Activated T-helper 1 cell treated with anti-CD3 and anti-CD28 coated beads, Interleukin-2, amount 50 U/mL, for 16 hours (primary cell): ENCODE measurements at places on chromosomes 2 and 18.

DNA sequence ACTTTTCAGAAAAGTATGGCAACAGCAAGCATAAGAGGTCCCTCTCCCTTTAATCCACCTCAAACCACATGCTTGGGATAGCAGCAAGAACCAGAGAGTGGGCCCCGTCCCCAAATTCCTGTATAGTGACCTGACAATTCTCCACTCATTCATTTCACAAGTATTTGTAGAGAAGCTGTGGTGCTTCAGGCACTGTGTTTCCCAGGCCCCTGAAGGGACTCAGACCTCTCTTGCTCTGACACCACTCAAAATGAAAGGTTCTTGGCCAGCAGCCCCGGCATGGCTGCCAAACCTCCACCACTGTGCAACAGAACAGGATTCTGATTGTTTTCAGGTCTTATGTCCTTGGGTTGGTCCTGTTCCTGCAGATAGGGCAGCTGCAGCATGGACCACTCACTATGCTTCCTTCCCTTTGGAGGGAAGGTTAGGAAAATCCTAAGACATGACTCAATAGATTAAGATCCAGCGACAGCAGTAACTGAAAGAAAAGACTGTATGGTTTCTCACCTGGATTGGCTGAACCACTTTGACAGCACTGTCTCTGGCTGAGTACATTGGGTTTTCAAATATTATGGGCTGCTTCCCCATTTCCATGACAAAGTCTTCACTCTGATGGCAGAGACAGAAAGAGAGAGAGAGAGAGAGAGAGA is 67.6 kb downstream of the DHRS9 start:
- no peak for DNase-seq

GRCh38 chr18:27862041-27862682 is 314.8 kb downstream of the CDH2 start:
- no peak for DNase-seq

DNA sequence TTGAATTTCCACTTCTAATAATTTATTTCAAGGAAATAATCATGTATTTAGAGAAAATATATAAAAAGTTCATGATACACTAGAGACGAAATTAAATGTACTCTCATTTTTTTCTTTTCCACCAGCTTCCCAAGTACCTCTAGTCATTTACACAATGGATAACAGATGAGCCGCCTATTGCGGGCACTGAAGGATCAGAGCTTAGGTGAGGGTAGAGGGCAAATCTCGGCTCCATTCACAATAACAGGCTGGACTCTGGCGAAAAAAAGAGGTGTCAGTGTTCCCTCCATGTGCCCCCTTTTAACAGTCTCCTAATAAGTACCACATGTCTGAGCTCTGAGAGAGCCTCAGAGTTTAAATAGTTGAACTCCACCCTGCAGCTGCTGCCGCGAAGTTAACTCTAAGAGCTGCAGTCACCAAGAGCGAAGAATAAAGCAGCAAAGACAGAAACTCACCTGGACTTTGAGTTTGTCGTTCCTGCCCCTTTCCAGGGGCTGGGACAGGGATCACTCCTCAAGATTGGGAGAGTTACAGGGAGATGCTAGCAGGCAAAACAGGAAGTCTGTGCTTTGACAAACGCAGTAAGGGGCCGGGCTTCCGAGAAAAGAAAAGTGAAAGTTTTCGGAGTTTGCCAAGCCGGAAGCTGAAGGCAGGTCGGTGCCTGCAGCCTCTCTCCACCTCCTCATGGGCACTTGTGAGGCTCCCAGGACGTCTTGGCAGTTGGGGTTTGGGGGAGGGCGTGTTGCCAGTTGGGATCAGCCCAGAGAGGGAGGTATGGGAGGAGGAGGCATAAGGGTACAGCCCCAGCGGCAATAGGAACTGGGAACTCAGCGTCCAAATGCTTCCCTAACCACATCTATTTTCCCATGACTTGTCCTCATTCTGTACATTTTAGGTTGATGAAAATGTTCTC is at the start of gene SP110:
TSS of gene SP110 (minus strand) at position 566 of the 913 bp plus-strand sequence. CDS start 3,057 bp downstream, outside the sequence.
- peak; percentile 53 for DNase-seq

DNA sequence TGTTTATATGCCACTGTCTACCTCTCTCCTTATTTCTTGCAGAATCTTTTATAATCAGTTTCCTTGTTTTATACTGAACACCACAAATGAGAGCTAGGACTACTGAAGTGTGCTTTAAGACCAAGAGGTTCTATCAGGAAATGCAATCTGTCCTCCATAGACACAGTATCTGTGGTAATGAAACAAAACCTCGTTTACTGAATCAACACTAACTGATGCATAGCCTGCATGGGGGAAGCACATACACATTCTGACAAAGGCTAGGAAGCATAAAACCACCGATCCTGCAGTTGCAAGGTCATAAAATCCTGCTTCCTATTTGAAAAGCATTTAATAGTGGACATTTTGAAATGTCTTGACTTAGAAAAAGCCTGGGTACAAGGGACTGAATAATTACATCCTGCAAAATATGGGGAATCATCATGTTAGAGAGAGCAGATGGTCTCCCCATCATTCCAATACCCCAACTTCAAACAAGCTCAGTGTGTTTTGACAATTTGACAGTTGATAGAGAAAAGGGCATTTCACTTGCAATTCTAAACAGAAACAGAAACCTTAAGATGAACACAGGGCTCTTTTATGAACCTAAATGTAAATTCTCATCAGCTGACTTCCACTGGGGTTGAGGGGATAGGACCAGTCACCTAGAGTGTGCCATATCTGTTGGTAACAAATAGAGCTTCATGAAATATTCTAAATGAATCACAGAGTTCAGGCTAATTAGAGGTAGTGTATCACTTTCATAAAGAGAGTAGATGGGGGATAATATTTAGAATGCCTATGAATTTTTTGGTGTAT is 1845.6 kb upstream of the PIK3C3 start:
- no peak for DNase-seq

DNA sequence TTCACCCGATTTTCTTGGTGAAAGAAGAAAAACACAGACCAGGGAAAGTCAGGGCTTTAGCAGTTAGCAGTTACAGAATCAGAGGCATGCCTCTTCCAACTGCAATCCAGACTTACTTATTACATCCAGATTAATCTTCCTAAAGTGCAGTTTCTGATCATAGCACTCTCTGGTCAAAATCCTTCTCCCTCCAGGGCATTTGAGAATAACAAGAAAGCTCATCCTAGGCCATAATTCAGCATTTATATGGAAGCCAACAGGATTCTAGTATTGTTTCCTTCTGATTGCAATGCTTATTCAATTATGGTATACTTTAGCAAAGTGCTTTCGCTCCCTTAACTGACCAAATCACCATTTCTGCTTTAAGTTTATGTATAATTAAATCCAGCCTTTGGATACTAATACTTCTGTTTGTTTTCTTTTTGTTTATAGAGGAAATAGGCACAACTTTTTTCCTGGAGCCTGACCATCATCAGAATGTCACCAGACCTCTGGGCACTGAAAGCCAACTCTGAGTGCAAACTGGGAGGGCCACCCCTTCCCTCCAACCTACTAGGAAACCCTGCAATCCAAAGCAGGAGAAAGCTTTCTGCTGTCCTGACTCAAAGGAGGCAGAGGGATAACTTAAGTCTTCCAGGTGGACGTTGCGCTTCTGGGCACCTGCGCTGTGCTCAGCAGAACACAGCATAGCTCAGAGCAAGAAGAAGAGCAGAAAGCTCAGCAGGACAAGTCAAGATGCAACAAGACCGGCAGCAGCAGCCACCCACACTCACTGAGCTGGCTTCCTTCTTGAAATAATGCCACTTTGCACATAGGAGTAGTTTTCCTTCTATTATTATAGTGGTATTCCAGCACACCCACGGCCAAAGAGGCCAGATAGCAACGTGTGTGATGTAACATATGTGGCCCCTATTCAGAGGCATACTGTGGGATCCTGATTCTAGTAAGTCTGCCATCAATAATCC is 99.3 kb downstream of the STK39 start:
- no peak for DNase-seq

DNA sequence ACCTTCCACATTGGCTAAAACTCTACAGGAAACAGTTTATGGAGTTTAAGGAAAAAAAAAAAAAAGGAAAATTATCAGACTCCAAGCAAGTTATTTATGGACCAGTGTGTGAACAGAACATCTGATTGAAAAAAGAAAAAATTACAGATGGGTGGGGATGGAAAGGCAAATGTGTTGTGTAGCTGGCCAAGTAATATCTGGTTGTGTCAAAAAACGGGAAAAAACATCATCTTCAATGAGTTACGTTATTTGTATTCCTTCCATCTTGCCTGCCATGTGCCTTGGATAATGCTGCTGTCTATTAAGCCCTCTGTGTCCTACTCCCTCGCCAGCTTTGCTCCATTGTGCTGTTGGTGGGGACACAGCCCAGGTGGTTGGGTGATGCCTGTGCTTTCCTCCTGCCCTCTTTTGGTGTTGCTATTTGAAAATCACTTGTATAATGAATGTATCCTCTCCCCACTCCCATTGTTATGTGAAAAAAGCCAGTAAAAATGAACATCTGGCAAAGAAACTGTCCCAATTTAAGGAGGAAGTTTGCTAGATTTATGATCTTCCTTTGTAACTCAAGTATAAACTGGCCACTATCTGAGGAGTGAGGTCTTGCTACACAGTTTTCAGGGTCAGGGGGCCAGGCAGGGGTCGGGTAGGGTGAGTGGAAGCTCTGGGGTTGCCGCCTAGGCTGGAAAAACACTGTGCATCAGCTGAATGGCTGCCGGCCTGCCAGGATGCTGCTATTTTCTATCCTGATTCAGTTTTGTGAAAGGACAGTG is 155.9 kb downstream of the FMNL2 start:
- DNase-seq: no peak

GRCh38 chr2:128485761-128486639 is 167.3 kb upstream of the HS6ST1 start:
- DNase-seq: no peak

- DNase-seq: no peak
Measured at GRCh38 chr2:6994536-6995128, 77.4 kb downstream of the RNF144A start.

- no peak for DNase-seq
Measured at GRCh38 chr2:203688798-203689197, 17.6 kb upstream of the CD28 start.

DNA sequence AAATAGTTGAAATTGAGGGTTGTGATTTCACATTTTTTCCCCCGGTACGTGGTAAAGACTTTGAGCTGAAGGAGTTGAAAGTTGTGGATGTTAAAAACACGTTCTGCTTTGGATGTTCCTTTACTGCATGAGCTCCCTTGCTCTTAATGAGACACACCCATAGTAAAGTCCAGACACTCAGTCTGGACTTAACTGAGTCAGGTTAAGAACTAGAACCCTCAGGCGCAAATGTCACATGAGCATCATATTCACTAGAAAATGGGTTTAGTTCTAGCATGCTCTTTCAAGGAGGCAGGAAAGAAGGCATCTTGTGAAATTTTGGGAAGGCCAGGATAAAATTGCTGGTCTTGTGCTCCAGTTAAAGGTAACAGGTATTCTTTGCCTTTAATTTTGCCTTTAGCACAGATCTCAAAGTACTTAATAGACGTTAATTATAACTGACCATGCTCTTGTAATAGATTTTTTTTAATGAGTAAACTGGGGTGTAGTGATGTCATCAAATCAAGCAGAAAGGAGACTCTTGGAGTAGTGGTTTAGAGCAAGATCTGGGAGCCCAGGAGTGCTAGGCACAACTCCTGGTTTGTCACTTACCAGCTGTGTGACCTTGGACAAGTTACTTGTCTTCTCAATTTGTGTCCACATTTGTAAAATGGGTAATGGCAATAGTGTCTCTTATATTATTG is 20.6 kb downstream of the ITGA6 start:
- no peak for DNase-seq

- no peak for DNase-seq
Measured at GRCh38 chr18:58054041-58054781, 10.2 kb downstream of the NEDD4L start.

- no peak for DNase-seq
Measured at GRCh38 chr2:135227386-135227785, 175.3 kb downstream of the RAB3GAP1 start.

DNA sequence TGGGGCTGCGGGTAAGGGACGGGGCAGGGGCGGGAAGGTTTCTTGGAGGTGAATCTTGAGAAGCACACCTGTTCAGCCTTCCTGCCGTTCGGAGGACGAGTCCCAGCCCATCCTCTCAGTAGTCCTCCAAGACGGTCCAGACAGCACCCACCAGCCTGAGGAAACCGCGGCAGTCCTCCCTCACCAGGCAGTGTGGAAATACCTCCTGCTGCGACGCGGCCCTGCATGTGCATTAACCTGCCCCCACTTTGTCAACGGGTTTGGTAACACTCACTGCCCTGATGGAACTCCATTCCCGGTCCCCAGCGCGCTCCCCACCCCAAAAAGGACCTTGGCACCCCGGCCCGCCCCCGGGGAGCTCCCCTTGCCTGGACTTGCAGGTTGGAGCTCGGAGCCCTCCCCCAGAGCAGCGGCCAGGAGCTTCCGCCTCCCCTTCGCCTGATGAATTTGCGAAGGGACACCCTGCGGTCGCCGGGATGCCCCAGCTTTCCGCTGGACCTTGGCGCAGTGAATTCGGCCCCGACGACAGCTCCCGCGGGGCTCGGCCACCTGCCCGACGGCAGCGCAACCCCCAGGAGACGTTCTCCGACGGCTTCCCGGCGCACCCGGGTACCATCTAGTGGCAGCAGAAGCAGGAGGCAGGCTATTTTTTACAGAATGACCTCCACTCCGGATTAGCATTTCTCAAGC is 31.5 kb downstream of the ACVR1C start:
- peak; percentile 22 for DNase-seq

DNA sequence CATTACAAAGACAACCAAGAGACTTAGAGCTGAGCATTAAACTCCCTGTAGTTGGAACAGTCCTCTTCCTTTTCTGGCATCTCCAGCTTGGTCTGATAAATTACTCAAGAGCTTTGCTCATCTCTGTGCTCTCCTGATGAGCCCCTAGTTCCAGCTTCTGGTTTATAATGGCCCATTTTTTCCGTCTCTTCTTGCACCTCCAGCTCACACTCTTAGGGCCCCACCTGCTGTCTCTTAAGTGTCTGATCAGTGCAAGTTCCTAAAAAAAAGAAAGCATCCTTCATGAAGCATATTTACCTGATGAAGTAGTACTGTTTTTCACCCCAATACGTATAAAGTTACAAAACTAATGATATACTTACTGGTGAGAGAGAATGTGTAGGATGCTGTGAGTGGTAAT is 822.9 kb downstream of the RNF144A start:
- DNase-seq: no peak

DNA sequence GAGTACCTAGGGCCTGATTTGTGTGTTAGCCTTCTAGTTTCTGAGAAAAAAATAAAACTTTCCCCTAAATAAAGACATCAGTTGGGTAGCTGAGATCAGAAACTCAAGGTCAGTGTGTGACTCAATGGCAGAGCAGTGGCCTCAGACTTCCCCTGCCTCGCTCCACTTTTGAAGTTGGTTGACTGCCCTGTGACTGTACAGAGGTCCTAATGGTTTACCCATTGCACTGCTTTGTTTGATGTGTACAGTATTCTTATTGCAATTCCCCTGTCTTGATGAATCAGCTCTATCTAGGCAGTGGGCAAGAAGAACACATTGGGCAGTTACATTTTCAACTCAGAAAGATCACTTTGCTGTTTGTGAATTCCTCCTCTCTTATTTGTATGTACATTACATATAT is 315.7 kb downstream of the KCNS3 start:
- no peak for DNase-seq

GRCh38 chr2:120381661-120382060 is 35.7 kb downstream of the INHBB start:
- DNase-seq: no peak
